Mammary epithelial cell (primary cell): ENCODE measurements at places on chromosomes 7 and 10. TPM values are rescaled to one million over a fixed set of nuclear protein-coding genes. Genes with fewer than 3 reads are reported as not detected.

DNA sequence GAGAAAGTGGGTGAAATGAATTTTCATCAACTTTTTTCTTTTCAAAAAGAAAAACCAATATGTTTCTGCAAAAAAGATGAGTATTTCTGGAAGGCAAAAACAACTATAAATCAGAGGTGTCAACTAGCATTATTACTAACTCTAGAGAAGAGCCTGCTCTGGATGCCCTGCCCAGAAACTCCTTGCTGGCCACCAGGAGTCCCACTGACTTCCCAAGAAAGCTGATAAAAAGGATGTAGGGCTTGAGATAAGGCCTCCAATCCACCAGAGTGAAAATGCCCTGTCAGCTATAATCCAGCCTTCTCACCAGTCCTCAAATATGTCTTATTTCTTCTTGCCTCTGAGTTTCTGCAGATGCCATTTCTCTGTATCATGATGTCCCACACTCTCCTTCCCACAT lies 16.7 kb upstream of the FZD1 start:
- DNase-seq: no peak

Gene PDZD7
- 2.7 TPM for total RNA-seq

Gene NEUROD6
- not detected for total RNA-seq

DNA sequence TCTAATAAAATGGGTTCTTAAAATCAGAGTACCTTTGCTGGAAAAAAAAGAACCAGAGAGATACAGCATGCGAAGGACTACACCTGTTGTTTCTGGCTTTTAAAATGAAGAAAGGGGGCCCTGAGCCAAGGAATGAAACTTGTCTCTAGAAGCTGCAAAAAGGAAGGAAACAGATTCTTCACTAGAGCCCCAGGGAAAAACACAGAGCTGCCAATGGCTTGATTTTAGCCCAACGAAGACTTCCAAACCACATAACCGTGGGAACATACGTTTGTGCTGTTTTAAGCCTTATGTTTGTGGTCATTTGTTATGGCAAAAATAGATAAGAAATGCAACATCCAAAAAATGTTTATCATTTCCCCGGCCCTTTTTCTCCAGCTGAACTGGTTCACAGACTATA lies 780.0 kb downstream of the SORCS1 start:
- DNase-seq: no peak

GRCh38 chr7:141359740-141360415 lies 191.3 kb upstream of the AGK start:
- DNase-seq: no peak

Gene MMP21
- total RNA-seq: not detected in 2 replicates

DNA sequence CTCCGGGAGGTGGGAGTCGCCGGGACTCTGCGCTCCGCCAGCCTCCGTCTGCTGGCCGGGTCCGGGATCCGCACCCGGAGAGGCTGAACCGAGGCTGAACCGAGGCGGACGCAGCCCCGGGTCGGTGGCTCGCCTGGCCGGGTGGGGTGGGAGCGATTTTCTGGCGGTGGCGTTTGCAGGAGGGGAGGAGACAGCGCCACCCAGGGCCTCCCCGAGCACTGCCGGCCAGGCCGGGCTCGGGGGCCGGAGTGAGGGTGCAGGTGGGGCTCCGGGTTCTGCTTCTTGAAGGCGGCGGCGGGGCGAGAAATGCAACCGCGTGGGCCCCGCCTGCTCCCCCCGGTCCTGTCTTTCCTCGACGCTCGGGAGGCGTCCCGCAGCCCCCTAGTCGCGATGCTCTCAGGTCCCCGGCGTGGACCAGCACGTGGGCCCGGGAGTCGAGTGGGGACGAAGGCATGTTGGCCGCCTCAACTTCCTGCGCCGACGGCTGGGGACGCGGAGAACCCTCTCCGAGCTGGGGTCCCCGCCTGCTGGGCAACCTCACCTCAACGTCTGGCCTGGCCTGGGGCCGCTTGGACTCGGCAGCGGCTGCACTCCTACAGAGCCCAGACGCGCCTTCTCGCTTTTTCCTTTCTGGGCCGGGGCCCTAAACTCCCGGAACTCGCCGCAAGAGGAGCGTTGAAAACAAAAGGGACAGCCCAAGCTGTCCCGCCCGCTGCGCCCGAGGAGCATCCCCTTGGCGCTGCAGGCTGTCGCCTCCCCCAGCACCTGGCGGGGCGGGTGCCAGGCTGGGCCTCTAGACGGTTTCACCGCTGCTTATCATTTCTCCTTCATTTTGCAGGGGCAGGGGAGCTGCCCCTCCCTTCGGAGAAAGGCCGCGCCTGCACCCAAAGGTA lies 25.2 kb upstream of the VAX1 start:
- DNase-seq: no peak

GRCh38 chr10:27844223-27844622 lies 98.6 kb upstream of the MKX start:
- no peak for DNase-seq

GRCh38 chr7:47939425-47940036 lies 8.7 kb downstream of the PKD1L1 start:
- DNase-seq: no peak

Gene ADRA2A
- not detected for total RNA-seq

DNA sequence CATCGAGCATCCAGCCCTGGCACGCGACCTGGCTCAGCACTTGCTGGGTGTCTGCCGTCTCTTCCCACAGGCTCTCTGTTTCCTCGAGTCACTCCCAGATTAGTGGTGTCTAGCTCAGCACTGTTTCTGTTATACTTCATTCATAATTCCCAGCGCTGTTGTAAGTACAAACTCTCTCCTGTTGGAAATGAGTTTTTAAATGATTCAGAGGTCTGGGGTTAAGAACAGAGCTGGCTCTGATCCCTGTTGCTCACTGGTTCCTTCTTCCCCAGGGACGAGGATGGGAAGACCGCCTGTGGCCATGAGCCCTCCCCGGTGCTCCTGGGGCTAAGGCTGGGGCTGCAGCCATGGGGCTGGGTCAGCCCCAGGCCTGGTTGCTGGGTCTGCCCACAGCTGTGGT lies 17.3 kb upstream of the C10orf95 start:
- no peak for DNase-seq

Gene ELMO1
- total RNA-seq: 4.7 and 12.1 TPM in 2 replicates

- DNase-seq: no peak
Measured at GRCh38 chr10:56905051-56905450, 544.0 kb upstream of the ZWINT start.

GRCh38 chr10:3468919-3469638 lies 296.5 kb upstream of the PITRM1 start:
- DNase-seq: peak; percentile 87

Gene CYP3A7
- not detected in 2 replicates for total RNA-seq

Gene LEP
- not detected in 2 replicates for total RNA-seq

- DNase-seq: no peak
Measured at GRCh38 chr10:113538151-113538550, 14.7 kb upstream of the HABP2 start.

Gene PAPOLB
- total RNA-seq: not detected in 2 replicates

- no peak for DNase-seq
Measured at GRCh38 chr7:133888061-133888930, 238.8 kb upstream of the LRGUK start.

DNA sequence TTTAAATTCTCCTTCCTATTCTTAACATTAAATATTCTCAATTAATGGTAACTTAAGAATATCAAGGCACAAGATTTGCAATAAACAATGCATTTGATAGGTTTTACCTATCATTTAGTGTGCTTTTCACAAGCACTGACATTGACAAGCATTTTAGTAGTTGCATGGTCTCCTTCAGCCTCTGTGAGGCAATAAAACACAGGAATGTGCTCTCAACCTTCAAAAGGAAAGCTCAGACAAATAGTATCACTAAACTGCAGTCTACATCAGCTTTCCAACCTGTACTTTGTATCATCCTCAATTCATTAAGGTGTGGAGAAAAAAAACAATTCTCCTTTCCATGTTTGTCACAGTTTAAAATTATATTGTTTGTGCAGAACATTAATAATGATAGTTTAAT lies 51.1 kb upstream of the TSPAN13 start:
- no peak for DNase-seq

Gene PHYHIPL
- total RNA-seq: 0.17 TPM

DNA sequence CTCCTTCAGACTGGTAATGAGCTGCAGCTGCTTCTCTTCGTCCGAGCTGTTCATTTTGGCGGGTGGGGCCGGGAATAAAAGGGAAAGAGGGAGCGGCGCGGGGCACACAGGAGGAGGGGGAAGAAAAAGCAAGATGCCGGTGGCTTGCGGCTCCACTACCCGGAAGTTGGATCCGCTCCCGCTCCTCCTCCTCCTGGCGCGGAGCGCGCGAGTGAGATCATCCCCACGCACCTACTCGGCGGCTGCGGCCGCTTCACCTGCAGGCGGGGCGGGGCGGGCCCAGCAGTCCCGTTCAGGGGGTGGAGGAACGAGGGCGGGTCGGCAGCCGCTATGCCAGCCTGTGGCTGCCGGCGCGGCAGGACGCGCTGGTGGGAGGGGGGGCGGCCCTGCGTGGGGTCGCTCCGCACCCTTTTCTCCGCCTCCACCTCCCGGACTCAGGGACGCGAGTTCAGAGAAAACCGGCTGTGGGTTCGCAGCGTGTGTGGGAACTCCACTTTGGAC lies at the start of gene SHTN1:
TSS of gene SHTN1 (minus strand) at position 162 of the 501 bp plus-strand sequence. CDS start at position 54, 108 bp downstream.
- peak; percentile 75 for DNase-seq

- DNase-seq: no peak
Measured at GRCh38 chr7:44574287-44574872, 672 bp upstream of the DDX56 start.

GRCh38 chr7:148866362-148866761 lies 17.7 kb downstream of the EZH2 start:
- no peak for DNase-seq

Gene EVX1
- not detected for total RNA-seq

Gene PODXL
- 0.50 TPM for total RNA-seq

- DNase-seq: no peak
Measured at GRCh38 chr7:127683776-127684681, 32.0 kb downstream of the SND1 start.

GRCh38 chr7:91396-92175 lies 100.8 kb upstream of the FAM20C start:
- no peak for DNase-seq

DNA sequence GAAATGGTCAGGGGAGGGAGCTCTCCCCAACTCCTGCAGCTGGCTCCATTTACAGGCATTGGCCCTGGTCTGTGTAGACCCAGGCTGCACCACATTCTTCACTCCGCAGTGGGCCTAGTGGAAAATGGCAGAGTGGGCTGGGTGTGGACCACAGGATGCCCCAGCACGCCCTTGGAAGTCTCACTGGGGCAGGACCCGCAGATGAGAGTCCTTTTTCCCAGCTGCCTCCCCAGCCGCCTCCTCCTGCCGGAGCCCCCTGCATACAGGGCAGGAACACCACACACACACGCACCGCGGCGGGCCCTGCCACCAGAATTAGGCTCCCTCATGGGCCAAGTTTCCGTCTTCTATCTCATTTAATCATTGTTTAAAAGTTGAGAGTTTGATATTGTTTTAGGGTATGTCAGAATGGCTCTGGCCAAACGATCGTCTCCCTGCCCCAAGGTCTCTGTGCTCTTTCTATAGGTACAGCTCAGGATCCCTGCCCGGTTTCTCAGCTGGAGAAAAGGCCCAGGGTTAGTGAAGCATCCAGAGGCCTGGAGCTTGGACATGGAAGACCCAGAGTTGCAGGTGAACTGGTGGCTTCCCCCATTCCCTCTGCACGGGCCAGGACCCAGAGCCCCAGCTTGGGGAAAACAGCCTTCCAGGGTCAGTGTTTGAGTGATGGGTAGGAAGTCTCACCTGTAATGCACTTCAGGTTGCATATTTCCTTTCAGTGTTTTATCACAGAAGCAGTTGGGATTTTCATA lies 42.0 kb downstream of the ZNF467 start:
- DNase-seq: no peak

DNA sequence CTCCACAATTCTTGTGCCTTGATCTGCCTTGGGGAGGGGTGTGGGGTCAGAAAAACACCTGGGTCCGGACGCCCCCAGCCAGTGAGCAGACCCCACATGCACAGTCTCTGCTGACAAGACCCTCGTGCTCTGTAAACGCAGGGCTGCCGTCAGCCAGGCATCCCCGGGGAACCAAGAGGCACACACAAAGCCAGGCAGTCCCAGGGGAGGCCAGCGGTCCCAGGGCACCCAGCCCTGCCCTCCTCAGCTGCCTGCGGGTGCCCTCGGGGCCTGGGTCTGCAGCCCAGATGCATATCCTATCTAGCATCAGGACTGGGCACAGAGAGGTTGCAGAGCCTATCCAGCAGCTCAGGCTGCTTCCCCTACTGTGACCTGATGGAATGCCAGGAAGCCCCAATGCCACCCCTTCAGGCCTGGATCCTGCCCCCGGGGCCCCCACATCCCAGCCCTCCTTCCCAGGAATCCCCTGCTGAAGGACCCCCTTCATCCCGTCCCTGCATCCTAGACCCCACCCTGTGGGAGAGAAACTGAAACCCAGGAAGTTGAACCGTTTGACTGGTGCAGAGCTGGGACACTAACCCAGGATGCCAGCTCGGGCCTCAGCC lies 92.4 kb downstream of the MICALL2 start:
- no peak for DNase-seq

GRCh38 chr10:7239312-7239985 lies 171.4 kb downstream of the SFMBT2 start:
- no peak for DNase-seq

- no peak for DNase-seq
Measured at GRCh38 chr10:115941361-115941771, 331.6 kb downstream of the GFRA1 start.

Gene GPR26
- total RNA-seq: not detected

Gene GBX1
- total RNA-seq: not detected in 2 replicates

DNA sequence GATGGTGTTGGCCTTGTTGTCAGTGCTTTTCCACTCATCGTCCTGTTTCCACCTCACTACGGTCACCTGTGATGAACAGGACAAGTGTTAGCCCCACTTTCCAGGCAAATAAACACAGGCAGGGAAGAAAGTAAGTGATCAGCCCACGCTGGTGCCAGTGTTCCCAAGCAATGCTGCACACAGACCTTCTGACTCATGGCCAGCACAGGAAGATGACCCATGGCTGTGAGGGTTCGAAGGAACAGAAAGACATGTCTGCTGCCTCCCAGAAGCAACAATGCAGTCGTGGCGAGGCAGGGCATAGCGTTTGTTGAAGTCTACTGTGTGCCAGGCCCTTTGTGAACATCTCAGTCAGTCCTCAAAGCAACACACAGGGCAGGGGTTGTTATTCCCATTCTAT lies 35.7 kb downstream of the SLC29A3 start:
- DNase-seq: no peak

Gene BRI3
- total RNA-seq: 158 and 238 TPM in 2 replicates

DNA sequence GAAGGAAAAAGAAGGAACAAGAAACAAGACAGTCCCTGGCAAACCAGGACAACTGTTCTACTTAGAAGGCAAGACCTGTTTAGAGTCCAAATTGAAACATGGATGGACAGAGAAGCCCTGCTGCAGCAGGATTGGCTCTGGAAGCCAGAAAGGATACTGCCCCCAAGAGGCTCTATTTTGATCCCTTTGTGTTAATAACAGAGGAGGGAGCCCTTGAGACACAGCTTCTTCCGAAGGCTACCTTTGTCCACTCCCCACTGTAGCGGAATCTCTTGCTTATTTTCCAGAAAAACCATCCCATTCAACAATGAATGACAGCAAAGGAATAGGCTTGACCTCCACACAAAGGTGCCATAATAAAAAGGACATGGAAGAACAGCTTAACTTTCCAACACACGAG lies 120.3 kb upstream of the FOXK1 start:
- no peak for DNase-seq
